DMS53 (cell line): ENCODE measurements at places on chromosomes 5 and 9.

DNA sequence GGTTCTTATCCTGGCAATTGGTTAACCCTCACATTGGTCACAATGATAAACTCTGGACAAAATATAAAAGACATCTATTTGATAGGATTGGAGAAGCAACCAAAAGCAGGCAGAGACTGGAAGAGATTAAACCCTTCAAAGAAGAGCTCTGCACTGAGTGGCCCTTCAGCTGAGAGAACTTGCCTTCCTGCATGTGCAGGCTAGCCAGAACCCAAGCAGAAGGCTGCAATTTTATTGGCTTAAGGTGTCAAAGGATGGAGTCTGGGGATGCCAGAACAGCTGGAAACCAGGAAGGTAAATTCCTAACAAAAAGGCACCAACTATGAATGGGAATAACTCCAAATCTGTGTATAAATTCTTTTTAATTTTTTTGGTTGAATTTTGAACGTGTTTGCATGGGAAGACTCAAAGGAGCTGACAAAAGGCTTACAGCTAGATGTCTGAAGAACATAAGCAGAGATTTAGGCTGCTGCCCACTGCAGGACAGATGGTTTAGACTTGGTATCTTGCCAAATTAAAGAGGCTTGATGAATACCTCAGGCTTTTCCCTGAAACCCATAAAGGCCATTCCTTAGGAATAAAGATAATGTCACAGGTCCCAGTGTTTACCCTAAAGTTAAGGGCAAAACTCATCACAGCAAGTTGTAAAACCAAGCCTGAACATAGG is 66.3 kb downstream of the NR2F1 start:
- peak; percentile 4 for DNase-seq

- no peak for DNase-seq
These were observed 1.9 kb upstream of the CCDC187 start for GRCh38 chr9:136305804-136306203.

GRCh38 chr9:134965851-134966250 is 48.1 kb upstream of the FCN1 start:
- DNase-seq = no peak

GRCh38 chr5:113119246-113119924 is 142.8 kb downstream of the DCP2 start:
- DNase-seq = no peak

- DNase-seq = no peak
These were observed 38.7 kb upstream of the IL17B start for GRCh38 chr5:149417711-149418368.

DNA sequence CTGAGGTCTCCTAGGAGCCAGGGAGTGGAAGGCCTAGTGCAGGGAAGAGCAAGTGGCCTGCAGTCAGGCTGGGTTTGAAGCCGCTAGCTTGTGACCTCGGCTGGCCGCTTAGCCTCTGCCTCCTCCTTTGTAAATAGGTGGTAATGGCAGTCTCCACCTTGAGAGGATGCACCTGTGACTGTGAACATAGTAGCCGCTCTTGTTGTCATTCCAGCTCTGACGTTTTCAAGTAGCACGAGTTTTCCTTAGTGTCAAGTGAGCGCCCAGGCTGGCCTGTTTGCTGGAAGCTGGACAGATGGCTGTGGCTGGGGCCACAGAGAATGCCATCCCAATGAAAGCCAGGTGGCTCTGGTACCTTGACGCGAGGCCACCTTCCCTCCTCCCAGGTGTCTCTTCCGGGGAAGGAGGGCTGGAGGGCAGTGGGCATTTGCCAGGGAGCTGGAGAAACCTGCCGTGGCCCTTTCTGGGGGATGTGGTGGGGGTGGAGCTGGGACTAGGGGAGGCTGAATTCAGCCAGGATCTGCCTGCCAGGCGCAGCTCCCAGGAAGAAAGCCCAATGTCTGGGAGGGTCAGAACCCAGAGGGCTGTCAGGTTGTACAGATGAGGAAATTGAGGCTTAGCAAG is 2.5 kb downstream of the ASS1 start:
- DNase-seq = peak; percentile 95

DNA sequence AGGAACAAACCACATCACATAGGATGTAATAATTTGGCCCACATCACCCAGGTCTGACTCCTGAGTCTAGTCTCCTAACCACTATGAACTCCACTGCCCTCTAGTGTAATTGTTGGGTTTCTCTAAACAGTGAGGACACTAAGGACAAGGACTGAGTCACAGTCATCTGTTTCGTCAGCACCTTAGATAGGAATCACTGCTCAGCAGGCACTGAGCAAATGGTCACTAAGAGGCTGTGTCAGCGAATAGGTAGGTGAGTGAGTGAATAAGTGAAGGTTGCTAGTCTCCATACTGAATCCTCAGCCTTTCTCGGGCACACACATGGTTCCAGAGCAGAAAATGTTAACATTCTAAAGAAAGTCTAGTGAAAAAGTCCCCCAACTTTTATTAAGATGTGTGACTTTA is 278.6 kb downstream of the SPOCK1 start:
- DNase-seq = peak; percentile 86

DNA sequence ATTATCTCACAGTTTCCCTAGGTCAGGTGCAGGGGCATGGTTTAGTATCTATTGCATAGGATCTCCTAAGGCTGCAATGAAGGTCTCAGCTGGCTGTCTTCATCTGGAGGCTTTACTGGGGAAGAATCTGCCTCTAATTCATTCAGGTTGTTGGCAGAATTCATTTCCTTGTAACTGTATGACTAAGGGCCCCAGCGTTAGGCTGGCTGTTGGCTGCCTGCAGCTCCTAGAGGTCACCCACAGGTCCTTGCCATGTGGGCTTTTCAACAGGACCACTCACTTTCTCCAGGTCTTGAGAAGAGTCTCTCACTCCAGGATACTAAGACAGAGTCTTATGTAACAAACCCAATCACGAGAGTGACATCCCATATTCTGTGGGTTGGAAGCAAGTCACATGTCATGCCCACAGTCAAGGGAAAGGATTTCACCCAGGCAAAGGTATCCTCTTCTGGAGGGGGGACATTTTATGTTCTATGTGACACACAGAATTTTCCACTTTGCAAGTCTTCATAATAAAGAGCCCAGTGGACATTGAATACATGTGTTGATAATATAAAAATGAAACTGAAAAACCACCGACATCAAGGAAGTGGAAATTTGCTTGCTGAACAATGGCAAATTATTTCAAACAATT is 38.2 kb downstream of the HMHB1 start:
- peak; percentile 18 for DNase-seq

GRCh38 chr9:103949096-103949495 is 145.0 kb upstream of the SMC2 start:
- DNase-seq = no peak

- DNase-seq = peak; percentile 60
These were observed 101.7 kb upstream of the TLX3 start for GRCh38 chr5:171207256-171207847.

DNA sequence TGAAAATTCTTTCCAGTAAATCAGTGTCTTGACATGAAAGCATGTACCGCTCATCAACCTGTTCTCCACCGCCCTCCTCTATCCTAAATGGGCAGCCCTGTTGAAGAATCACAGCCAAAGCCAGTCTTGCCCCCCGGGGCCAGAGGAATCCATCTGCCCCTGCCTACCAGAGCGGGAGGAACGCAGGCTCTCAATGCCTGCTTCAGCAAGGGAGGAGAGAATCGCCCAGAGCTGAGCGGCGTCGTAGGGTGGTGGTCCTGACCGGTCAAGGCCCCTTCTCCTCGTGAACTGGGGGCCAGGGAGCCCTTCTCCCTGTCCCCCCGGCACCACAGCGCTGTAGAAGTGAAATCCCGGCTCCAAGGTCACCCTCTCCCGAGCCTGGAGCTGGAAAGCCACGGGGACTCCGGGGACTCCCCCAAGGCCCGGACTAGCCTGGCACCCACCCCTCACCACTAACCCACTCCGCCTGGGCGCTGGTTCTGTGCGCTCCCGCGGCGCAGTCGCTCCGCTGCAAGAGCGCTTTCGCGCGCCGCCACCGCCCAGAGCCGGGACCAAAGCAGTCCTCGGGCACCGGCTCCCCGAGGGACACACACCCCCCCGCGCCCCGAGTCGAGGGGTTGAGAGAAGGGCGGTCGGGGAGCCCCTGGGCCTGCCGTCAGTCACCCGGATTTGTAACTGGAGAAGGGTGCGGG is 718 bp upstream of the TMEM215 start:
- DNase-seq = peak; percentile 47
